NCI-H1436 treated with DMSO at 0.1 percent for 48 hours (cell line): ENCODE measurements at places on chromosomes 16 and 17.

- no peak for DNase-seq
Measured at GRCh38 chr17:19723964-19724363, 7.6 kb upstream of the SLC47A2 start.

DNA sequence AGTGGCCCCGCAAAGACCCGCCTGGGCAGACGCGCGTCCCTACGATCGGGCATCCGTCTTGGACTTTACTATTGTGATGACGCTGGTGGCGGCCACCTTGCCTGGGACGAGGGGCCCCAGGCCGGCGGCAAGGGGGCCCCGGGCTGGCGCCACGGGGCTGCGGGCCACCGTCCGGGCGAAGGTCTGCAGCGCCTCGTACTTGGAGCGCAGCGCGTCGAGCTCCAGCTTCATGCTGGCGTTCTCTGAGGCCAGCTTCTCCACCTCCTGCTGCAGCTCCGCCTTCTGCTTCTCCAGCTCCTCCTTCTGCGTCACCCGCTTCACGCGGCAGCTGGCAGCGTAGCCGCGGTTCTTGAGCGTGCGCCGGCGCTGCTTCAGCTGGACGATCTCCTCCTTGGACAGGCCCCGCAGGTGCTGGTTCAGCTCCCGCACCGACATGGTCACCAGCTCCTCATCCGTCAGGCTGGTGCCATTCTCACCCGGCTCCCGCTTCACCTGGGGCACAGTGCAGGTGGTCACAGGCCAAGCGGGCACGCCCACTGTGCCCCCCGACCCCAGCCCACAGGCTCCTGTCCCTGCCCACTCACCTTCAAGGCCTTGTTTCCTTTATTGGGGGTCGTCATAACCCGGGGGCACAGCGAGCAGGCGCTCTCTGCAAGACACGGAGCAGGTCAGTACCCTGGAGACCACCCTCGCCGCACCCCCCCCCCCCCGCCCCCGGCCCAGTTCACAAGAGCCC lies 4.8 kb upstream of the SIRT7 start:
- no peak for DNase-seq

GRCh38 chr16:72094266-72094610 lies 591 bp downstream of the DHX38 start:
- no peak for DNase-seq

GRCh38 chr17:72887322-72887721 lies 205.2 kb downstream of the SLC39A11 start:
- no peak for DNase-seq

DNA sequence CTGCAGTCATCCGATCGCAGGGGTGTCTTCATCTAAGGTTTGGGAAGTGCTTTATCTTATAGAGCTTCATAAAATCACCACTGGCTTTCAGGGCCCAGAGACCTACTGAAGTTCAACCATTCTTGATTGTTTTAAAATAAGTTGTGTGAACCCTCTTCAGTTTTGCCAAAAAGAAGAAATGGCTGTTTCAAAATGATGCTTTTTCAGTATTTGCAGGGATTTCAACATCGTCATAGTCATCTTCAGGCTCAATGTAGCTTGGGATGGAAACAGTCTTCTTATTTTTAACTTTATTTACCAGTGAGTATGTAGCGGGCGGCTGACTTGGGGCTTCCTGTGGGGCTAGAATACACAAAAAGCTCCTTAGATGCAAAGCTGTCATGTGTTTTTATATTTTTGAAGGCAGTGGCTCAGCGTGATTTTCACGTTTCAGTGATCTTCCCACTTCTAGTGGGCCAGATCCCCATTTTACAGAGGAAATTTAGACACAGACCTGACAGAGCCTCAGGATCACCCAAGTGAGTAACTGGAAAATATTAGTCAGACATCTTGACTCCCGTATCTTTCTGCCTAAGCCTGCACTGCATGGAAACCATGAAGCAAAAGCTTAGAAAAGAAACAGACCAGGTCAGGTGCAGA lies 19.1 kb upstream of the ZNF594 start:
- DNase-seq = no peak

- DNase-seq = no peak
Measured at GRCh38 chr17:27669850-27670249, 38.9 kb downstream of the LGALS9 start.

- DNase-seq = no peak
Measured at GRCh38 chr17:39036009-39036408, 68.8 kb upstream of the FBXO47 start.

DNA sequence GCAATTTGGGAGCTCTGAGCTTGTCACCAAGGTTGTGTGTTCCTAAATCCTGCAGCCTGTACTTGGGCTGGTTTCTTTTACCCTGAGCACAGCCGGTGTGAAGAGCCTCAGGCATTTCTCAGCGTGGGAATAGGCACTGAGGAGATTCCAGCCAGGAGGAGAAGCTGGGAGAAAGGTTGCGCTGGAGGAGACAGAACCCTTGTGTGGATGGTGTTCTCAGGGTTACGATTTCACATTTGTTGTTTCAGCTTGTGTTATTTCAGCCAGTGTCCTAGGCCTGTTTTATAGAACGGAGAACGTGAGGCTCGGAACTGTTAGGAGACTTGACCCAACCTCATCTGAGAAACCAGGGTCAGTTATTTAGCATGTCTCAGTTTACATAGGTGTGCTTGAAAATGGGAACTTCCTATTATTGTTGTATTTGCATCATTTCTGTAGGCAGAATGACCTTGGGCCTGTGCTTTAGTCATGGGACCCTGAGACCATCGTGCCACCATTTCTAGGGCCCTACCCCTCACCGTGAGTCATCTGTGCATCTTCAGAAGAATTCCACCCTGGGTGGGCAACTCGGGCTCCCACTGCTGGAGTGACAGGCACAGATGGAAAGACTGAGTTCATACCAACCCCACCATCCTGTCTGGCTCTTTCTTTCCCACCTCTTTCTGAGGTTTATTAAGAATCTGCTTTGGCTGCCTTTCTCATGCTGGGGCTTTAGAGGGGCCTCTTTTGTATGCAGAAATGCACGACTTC lies 134.9 kb downstream of the MSI2 start:
- no peak for DNase-seq
